Fibroblast of skin of right biceps (primary cell): ENCODE measurements at places on chromosomes 2 and 18.

DNA sequence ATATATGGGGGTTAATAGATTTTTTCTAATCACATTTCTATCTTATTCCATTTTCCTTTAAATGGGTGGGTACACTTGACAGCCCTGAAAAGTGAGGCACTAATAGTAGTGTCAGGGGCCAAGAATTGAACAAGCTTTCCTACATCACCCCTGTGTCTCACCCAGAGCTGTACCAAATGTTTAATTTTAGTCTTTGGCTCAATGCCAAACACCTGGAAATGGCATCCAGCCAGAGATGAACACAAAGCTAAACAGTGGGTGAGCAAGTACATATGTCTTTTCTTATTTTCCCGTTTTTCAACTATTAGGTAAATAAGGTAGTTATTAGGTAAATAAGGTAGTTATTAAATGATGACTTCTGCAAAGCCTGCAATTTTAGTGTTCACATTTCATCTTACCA is 276.3 kb upstream of the ERBB4 start:
- no peak for DNase-seq

- peak; percentile 13 for DNase-seq
Measured at GRCh38 chr2:231545105-231545902, 15.1 kb upstream of the NMUR1 start.

DNA sequence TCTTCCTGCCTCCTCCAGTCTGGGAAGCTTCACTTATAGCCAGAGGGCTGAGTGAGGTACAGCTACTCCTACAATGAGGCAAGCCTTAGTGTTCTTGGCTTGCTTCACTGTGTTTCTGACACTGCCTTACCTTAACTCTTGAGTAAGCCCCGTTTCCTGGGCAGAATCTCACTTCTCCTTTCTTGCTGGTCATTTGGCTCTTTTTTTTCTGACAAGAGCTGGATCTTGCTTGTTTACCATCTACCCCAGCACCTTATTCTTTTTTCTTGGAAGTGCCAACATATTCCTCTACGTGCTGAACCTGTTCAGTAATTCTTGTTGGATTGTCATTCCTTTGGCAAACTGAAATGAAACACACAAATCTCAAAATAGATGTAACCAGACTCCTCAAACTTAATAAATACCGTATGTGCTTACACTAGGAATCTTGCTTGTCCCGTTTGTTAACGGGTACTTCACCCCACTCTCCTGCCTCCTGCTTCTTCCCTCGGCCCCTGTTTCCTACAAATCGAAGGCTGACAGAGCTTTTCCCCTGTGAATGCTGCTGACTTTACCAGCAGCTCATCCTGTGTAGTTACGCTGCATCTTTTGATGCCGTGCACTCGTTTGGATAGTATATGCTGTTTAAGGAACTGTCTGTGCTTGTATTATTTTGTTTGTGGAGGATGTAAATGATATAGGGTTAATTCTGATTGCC is 132.2 kb downstream of the FMNL2 start:
- DNase-seq, result peak; percentile 37

DNA sequence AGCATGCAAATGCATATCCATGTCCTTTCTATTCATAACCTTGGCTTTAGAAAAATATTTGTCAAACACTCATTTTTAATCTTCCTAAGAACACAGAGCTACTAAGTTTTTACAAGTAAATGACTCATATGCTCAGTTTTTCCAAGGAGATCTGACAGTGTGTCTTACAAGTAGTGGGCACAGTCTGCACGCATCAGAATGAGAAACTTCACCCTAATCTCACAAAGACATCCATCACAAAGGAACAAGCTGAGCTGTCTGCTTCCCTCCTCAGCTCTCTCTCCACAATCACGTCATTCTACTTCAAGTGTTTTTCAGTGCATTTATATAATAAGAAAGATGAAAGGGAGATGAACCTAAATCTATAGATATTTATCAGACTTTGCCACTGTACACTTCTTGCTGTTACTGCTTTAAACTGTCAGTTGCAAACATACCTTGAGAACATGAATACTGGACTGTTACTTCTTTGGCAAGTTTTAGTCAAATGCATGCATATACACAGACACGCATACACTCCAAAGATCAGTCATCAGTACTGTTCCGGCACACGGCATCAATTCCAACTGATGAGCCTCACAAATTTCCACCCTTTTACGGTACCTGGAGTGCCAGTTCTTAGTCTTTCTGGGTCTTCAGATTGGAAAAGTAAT is 75.7 kb downstream of the RBMS1 start:
- DNase-seq, result peak; percentile 91

DNA sequence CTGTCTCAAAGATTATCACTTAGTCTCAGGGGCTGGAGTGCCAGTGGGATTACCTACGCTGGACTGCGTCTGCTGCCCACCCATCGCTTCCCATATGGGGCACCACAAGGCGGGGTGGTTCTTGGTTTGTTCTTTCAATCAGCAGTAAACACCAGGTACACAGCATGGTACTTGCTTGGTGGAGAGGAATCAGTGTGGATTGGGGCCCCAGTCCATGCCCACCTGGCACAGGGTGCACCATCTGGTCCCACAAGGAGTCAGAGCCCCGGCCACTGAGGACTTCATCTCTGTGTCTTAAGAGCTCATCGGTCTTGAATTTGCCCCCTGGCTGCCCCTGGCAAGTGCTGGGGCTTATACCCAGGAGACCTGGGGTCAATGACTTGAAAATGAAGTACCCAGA is 96.2 kb downstream of the GLI2 start:
- DNase-seq, result no peak

DNA sequence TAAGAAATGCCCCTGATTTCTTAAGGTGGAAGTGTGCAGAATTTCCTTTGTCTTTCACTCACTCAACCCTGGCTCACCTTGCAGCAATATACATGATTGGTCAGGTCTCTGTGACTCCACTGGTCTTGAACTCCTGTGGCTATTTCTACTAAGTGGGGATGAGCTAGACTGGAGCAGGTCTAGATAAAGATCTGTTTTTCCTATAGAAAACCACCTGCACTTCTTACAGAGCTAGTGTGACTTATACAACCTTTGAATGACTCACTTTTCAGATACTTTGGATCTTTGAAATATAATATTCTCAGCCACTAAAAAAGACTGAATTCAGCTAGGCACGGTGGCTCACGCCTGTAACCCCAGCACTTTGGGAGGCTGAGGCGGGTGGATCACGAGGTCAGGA is 98.5 kb upstream of the KCTD1 start:
- DNase-seq, result no peak

DNA sequence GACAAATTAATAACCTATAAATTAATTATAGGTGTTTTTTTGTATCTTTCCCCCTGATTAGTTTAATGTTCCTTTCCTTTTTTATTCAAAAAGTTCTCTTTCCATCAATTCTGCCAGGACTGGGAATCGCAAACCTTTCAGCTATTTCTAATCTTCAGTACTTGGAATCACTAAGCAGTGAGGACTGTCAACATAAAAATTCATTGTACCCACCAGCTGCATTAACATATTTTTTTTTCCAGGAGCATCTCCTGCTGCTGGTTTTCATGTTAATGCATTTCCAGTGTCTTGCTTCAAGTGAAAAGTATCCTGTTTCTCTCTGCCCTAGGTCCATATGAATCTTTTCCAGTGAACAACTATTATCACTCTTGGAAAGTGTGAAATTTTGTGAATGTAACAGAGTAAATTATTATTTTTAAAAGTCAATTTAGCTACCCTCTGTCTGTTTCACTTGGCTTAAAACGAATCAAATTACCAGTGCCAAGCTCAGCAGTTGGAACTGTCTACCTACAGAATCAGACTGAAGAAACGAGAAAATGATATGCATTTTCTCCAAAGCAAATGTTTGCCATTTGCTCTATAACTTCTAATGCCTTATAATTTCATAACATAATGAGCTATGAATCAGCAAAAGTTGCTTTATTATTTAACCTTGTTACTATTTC is 804.4 kb downstream of the EPHA4 start:
- no peak for DNase-seq

DNA sequence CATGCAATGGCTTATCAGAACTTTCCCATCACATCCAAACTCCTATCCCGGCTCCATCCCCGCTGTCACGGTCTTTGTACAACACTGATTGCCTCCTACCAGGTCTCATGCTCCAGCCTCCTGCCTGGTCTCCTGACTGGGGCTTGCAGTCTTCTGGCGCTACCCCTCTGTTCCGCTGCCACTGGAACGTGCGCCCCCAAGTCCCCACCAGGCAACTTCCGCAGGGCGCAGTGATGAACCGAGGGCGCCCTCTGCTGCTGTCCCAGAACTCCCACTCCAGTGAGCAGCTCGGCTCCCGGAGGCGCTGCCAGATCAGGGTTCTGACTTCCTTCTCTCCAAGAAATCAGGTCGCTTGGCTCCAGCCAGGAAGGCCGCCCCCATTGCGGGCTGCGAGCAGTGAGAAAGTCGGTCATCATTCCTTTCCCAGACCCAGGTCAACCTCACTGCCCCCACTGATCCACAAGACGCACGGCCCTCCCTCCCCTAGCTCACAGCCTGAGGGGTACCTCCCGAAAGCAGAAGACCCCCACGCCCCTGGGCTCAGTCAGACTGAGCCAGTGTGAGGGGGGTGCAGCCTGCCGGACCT is 43.9 kb upstream of the RAB11FIP5 start:
- peak; percentile 70 for DNase-seq
